ENCODE measurements at places on chromosomes 11 and 22. TPM values are rescaled to one million over a fixed set of nuclear protein-coding genes. Genes with fewer than 3 reads are reported as not detected.

DNA sequence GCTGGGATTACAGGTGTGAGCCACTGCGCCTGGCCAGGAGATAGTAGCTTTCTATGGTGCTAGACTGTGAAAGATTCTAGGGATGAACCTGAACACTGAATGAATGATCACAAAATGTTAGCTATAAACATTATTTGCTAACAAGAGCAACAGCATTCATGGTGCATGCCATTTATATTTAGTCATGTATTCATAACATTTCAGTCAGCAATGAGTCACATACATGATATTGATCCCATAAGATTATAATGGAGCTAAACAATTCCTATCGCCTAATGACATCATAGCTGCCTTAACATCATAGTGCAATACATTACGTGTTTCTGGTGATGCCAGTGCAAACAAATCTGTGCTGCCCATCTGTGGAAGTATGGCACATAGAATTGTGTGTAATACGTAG is 164.1 kb downstream of the ARHGAP42 start:
- no peak for DNase-seq

Gene SPDYC
- total RNA-seq = not detected

- no peak for DNase-seq
Observed at GRCh38 chr11:13287036-13287435, 9.4 kb downstream of the BMAL1 start.

Gene CYP2D6
- 0.24 TPM for total RNA-seq

DNA sequence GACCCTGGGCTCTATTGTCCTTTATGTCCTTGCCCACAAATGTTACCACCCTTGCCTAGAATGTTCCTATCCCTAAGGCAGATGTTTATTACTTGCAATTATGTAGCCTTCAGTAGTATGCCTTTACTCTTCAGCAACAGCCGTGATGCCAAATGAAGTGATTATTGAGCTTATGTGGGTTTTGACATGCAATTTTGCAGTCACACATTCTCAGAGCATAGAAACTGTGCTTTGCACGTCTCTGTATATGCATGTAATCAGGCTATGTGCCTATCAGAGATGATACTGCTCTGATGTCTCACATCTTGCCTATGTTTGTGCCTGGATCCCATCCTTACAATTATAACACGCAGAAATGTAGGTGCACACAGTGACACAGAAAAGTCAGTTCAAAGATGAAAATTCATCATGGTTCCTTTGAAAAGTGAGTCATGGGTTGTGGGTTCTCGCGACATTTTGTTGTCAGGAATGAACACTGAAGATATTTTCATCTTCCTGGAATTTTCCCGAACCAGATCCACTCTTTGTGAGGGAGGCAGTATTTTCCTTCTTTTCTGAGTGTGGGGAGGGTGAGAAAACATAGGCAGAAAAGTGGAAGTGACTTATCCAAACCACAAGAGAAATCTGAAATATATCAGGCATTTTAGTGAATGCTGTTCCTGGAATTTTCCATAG is 81.1 kb downstream of the BMAL1 start:
- no peak for DNase-seq

DNA sequence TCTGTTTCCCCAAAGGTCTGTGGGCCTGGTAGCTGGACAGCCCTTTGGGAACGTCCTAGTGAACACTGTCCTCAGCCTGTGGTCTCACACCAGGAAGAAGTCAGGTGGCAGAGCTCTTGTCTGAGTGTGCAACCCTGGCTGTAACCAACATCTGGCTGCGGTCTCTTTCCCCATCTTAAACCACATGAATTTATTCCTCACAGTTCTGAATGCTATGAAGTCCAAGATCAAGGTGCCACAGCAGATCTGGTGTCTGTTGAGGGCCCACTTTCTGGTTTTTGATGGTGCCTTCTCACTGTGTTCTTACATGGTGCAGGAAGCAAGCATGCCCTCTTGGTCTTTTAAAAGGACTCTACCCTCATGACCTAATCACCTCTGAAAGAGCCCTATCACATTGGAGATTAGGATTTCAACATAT is 2.7 kb downstream of the UPB1 start:
- no peak for DNase-seq

Gene TMA7B
- not detected for total RNA-seq

DNA sequence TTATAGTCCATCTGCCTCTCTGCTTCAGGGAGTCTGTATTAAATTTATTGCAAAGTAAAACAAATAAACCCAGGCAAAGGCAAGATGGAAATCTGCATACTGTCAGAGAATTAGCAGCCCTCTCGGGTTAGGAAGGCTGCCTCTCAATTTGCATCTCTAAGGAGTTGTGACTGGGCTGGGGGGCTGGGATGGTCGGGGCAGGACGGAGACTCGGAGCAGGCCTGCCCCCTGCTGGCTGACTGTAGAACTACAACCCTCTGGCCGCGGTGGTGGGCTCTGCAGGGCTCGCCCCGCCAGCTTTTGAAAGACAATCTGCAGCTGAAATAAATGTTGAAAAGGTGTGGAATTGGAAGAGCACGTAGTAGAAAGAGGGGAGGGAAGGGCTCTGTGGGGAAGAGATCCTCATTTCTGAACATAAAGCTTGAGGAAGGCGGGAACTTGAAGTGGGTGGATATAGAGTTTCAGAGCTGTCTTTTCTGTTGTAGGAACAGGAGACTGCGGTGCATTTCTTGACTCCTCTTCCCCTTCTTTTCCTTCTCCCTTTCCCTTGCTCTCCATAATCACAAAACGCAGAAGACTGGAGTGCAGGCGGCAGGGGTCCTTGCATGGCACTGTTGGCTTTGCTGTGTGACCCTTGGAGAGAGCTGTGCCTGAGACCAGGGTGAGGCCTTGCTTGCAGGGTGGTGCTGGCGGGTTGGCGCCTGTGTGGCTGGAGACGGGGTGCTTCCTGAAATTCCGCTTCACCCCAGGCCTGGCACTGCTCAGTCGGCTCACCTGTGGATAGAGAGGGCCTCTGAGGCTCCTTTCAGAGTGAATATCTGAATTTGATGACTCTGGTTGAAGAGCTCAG is 22.6 kb upstream of the PKNOX2 start:
- peak; percentile 40 for DNase-seq

DNA sequence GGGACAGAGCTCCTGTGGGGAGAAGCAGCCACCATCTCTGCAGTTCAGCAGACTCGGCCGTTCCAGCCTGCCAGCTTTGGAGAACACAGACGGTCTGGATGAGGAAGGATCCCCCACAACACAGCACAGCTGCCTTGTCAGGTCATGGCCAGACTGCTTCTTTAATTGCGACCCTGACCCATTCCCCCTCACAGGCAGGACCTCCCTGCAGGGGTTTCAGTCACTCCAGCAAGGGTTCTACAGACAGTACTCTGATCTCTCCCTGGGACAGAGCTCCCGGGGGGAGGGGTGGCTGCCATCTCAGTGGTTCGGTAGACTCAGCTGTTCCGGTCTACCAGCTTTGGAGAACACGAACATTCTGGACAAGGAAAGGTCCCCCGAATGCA is 173.5 kb downstream of the TTC28 start:
- no peak for DNase-seq

DNA sequence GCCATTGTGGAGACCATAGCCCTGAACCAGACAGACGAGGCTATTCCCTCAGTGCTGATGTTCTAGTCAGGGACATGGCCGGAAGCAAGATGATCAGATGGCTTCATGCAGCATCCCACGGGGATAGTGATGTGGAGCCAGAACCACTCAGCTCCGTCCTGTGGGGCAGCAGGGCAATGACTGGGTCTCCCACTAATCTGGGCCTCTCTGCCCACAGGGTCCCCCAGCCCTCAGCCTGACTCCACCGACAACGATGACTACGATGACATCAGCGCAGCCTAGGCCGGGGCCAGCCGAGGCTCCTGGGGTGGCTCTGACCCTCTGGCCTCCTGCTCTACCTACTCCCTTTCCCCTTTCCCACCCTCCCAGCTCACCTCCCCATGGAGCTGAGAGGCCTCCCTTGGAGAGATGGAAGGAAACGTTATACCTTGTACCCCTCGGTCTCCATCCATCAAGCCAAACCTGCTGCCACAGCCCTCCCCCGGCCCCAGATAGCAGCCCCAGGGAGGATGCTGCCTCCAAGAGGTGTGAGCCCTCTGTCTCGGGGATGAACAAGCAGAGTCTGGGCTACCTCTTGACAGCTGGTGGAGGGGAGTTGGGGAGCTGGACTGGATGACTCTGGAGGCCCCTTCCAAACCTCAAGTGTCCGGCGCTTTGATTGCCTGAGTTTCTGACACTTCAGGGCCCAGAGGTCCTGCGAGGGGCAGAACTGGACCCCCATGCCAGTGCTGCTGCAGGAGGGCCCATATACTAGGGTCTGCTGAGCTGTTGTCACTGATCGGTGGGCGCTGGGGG is 47.8 kb downstream of the CD6 start:
- no peak for DNase-seq

Gene TESMIN
- total RNA-seq = 0.92 TPM

DNA sequence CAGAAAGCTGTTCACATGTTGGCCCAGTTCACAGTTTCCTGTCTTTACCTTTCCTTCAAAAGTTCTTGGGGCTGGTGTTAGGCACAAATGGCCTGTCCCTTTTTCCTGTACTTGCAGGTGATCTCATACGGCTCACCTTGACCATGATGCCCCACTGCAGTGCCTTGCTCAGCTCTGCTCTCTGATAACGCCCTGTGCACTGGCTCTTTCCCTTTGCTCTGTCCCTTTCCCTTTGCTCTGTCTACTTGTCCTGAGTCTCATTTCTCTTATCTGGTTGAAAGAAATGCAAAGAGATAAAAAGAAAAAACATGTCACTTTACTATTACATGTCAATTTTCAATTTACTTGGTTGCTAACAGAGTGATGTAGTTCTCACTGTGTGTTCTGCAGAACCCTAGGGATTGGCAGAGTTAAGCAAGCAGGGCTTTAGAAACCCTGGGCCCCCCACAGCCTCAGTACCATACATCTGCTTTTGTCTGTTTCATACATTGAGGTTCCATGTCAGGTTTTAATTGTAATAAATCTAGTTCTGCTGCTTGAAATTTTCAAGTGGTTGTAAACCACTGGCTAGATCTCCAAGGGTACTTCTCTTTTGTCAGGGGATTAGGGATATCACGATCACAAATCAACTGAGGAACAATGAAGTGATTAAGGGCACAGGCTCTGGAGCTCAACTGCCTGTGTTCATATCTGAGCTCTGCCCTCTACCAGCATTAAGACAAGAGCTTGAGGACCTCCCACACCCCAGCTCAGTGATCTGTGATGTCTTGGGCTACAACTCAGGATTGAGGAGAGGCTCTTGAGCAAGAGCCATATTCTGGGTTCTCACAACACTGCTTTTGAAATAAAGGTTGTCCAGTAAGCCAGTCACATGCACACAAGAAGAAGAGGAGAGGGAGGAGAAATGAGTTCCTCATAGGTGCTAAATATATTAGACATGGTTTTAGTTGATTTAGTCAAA is 16.3 kb upstream of the SORL1 start:
- no peak for DNase-seq

Gene OR51B5
- not detected for total RNA-seq

Gene MUC6
- not detected for total RNA-seq

Gene KDM4D
- total RNA-seq = 0.64 TPM

Gene FOLR3
- not detected for total RNA-seq

Gene UBQLN3
- total RNA-seq = not detected

Gene ARHGAP32
- total RNA-seq = 9.1 TPM
